CD4-positive, alpha-beta T cell treated with Interleukin-15 for 4 hours (primary cell): ENCODE measurements at places on chromosomes 4 and X.

DNA sequence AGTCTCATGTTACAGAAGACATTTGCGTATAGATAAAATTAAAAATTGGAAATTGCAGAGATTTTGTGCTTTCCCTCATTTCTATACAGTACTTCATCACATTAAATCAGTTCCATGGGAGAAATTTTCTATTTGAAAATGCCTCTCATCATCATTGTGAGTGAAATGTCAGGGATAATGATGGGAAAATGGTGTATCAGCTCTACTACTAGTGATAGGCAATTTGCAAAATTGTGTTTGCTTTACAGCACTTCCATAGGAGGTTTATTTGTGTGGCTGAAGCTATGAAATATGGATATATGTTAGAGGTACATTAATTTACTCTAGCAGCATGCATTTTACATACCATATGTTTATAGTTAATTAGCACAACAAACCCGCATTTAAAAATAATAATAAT, 21.0 kb upstream of the ANAPC4 start:
- no peak for DNase-seq

- no peak for DNase-seq
These were observed 181.8 kb downstream of the HS6ST2 start for GRCh38 chrX:132776486-132777210.

- no peak for DNase-seq
These were observed 6.0 kb downstream of the RASL11B start for GRCh38 chr4:52868133-52868532.

GRCh38 chr4:170599894-170600293, 510.1 kb upstream of the AADAT start:
- DNase-seq, result no peak

GRCh38 chr4:185722029-185722316, 90.0 kb downstream of the SORBS2 start:
- no peak for DNase-seq

- no peak for DNase-seq
These were observed 127.4 kb upstream of the SFRP2 start for GRCh38 chr4:153916273-153916755.
